Stimulated activated CD4-positive, alpha-beta T cell treated with anti-CD3 and anti-CD28 coated beads, Interleukin-4, amount 100 ng/mL, for 1 hour (primary cell): ENCODE measurements at places on chromosomes 5 and 9.

DNA sequence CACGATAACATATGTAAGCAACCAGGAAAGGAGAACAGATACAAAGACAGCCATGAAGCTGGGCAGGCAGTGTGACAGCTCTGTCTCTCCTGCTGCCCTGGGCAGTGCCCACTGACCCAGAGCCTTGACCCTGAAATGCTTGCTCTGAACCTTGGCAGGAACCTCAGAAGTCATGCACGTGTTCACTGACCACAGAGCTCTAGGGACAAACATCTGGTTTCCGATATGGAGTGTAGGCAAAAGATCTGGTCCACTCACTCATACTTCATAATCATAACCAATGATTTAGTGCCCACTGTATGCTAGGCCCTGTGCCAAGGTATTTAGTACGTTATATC is 102.6 kb downstream of the FSTL4 start:
- DNase-seq = no peak

DNA sequence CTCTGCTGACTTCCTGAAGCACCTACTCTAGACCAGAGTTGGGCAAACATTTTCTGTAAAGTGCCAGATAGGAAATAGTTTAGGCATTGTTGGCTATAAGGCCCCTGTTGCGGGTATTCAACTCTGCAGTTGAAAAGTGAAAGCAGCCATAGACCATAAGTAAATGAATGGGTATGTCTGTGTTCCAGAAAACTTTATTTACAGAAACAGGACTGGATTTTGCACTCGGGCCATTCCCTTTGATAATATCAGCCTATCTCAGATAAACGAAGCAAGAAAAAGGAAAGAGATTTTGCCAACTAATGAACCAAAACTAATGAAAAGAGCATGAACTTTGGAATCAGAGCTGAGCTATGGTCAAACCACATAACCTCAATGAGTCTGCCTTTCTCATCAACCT is 184.4 kb downstream of the SAXO1 start:
- no peak for DNase-seq

GRCh38 chr5:50574121-50574520 is 92.3 kb upstream of the PARP8 start:
- DNase-seq = no peak

GRCh38 chr5:39024005-39024404 is 50.2 kb downstream of the RICTOR start:
- no peak for DNase-seq

GRCh38 chr9:108057421-108058134 is 568.0 kb upstream of the KLF4 start:
- DNase-seq = no peak

DNA sequence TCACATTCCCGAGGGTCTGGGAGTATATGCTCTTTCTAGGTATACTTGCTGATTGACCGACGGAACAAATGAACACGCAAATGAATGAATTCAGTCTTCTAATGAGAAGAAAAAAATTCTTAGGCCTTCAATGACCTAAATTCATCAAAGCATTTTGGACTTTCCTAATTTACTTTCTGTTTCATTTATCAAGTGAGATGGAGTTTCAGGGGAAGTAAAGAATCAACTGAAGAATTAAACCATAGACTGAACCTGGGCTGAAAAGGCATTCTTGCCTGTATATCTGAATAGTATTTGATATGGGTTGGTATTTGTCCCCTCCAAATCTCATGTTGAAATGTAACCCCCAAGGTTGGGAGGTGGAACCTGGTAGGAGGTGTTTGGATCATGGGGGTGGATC is 64.1 kb downstream of the ZFAND5 start:
- no peak for DNase-seq

DNA sequence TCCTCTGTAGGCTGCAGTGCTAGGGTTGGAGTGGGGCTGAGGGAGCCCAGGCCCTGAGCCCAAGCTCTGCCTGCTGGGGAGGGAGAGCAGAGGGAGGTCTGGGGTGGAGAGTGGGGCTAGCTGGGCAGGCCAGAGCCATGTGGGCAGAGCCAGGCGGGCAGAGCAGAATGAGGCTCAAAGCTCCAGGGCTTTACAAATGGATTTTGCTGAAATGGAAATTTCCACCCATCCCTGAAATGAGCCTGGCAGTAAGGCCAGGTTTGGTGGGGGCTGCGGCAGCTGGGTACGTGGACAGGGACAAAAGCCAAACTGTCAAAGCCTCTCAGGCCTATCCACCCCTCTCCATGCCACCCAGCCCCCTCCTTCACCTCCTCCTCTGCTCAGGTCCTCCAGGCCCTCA is 74.2 kb upstream of the ARAP3 start:
- DNase-seq = no peak

DNA sequence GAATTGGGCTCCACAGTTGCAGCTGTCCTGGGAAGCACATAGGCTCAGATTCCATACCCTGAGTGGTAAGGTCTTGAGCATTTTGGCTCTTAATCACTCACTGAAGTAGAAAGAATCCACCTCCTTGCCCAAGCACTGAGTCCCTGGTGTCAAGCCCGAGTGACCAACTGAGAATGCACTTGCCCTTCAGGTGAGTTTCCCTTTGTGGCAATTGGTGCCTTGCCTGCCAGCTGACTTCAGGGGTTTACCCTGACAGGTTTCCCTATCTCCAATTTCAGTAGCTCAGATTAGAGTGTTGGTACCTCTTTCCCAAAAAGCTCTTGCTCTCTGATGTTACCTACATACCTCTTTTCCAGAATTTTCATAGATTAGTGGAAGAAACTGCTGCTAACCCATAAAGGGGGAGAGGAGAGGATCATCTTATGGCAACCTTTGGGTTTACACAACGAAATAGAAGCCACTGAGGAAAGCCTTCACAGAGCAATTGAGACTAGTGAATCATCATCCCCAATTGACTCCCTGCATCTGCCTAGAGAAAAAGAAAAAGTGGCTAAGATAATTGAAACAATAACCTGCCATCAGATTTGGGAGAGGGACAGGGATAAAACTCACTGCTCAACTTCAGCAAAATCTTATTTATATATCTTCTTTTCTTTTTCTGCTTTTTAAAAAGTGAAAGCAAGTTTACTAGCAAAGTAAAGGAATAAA is 48.6 kb downstream of the CCL28 start:
- DNase-seq = no peak

GRCh38 chr9:94150279-94150828 is 66.1 kb downstream of the PTPDC1 start:
- no peak for DNase-seq

DNA sequence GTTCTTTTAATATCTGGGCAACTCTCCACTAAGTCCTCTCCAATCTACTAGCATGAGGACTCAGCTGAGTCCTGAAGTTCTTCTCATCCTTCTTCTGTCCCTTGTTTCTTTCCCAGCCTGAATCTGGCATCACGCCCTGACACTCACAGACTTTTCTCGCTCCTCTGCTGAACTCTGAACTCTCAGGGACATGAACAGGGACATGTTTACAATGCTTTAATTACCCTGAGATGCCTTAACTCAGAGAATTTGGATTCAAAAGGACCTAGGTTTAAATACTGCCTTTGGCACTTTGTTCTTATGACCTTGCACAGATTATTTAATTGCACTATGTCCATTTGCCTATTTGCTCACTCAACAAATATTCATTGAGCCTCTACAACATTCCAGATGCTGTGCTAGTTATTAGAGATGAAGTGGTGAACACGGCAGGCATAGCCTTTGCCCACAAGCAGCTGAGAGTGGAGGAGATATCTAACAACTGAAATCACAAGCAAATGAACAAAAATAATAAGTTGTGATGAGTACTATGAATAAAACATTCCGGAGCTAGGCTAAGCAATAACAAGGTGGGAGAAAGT is 106.0 kb downstream of the ADRB2 start:
- no peak for DNase-seq

GRCh38 chr5:40521925-40522324 is 157.8 kb upstream of the PTGER4 start:
- no peak for DNase-seq

DNA sequence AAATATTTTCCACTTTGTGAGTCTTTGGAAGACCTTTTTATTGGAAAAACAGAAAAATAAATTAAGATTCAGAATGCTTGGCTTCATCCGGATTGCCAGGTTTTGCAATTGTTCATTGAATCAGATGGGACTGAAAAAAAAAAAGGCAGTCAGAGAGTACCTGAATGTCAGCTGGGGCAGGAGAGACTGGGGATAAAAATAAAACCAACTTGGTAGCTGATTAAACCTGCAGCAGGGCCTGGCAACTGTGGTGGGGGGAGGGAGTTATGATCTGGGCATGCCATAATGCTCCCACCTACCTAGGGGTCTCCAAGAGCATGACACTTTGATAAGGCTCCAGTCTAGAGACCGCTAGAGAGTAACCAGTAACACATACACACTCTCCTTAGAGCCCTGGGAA is 454.4 kb downstream of the DTWD2 start:
- DNase-seq = no peak

GRCh38 chr9:70228118-70228517 is 30.7 kb upstream of the SMC5 start:
- DNase-seq = no peak

GRCh38 chr9:87342743-87343142 is 154.9 kb upstream of the DAPK1 start:
- DNase-seq = no peak

- DNase-seq = no peak
Observed at GRCh38 chr5:74428876-74429275, 211.7 kb downstream of the ENC1 start.

GRCh38 chr5:8633259-8633658 is 764.3 kb downstream of the MTRR start:
- no peak for DNase-seq

- DNase-seq = no peak
Observed at GRCh38 chr9:108386859-108387384, 468.9 kb downstream of the ACTL7B start.

GRCh38 chr5:146549615-146550014 is 33.6 kb upstream of the GPR151 start:
- DNase-seq = no peak

GRCh38 chr5:15383469-15383868 is 116.5 kb upstream of the FBXL7 start:
- DNase-seq = no peak

DNA sequence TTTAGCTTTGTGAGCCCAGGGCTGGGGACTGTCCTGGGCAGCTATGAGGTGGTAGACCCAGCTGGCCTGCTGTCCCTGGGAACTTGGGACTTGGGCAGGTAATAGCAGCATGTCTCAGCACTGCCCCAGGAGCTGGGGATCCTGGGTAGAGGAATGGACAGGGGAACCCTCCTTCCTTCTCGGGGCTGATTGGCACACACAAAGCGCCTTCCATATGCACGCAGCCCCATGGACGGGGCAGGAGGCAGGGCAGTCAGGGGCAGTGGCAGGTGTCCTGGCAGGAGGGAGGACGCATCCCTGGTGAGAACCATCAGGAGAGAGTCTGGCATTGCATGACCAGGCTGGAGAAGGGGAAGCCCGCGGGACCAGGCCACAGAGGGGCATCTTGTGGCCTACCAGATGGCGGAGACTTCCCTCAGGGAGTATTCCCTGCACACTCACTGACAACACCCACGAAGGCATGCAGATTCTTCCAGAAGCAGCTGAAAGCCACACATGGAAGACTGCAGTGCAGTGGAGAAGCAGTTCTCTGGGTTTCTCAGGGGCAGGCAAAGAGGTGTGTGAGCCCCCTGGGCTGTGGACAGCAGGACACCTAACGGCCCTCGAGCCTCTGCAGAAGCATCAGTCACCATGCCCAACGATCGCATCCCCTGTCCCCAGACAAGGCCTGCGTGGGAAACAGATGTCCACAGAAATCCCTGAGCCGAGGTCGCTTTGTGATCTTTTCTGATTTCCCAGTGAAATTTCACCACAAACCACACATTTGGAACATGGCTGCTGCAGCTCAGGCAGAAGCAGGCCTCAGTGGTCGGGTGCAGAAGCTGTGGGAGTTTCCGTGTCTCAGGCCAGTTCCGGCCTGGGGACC is 7.0 kb upstream of the NKD2 start:
- DNase-seq = no peak

DNA sequence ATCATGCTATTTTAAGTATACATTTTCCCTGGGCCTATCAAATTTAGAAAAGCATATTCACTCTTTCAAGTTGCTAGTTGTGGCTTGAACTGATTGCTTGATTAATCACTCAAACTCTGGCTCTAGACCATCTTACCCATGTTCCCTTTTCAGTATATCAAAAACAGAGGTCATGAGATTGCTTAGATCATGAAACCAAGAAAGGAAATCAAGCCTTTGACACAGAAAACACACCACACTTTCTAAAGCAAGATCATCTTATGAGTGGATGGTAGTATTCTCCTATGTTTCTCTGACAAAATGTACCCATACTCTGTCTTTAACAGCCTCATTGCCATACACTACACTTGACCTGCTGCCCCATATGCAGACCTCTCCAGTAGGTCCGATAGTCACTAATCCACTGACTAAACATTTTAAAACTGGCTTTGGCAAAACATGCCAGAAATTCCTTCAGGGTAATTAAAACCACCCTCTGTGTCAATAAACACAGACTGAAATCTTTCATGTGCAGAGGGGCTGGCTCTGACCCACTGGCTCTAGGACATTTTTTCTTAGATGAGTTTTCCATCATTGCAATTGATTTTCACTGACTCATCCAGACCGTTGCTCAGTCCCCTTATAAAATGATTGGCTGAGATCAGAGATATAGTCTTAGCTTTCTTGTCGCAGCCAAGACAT is 18.2 kb downstream of the PPP2R2B start:
- DNase-seq = no peak

DNA sequence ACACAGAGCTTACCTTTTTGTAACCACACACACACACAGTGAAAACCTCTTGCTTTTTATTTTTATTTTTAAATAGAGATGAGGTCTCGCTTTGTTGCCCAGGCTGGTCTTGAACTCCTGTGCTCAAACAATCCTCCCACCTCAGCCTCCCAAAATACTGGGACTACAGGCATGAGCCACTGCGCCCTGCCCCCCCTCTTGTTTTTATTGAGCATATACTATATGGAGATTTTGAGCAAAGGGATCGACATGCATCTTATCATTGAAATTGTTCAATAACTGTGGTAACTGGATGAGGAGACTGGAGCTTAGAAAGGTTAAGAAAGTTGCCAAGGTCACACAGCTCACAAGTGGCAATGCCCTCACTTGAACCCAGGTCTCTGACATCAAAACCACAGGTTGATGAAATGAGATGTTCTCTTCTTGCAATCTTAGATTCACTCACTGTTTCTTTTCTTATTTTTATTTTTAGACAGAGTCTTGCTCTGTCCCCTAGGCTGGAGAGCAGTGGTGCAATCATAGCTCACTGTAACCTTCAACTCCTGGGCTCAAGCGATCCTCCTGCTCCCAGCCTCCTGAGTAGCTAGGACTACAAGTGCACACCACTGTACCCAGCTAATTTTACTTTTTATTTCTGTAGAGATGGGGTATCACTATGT is 26.8 kb upstream of the STXBP1 start:
- DNase-seq = no peak

DNA sequence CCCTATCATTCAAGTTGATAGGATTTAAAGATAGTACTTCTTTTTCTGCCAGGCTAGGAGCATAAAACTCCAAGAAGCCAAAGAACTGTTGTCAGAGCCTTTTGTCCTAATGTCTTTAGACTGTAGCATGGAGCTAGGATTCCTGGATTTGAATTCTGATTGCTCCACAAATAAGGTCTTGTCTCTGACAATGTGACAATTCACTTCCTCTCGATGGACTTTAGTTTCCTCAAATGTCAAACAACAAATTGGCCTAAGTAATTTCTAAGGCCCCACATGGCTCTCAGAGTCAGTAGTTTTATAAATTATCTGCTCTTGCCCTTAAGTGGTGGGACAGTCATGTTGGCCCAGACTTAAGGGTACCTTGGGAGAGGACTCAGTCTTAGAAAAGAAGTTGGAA is 36.7 kb downstream of the RFK start:
- DNase-seq = no peak
